AG10803 (cell line): ENCODE measurements at places on chromosomes 3 and 15.

- DNase-seq, result no peak
Measured at GRCh38 chr3:193240436-193240849, 579 bp upstream of the PLAAT1 start.

DNA sequence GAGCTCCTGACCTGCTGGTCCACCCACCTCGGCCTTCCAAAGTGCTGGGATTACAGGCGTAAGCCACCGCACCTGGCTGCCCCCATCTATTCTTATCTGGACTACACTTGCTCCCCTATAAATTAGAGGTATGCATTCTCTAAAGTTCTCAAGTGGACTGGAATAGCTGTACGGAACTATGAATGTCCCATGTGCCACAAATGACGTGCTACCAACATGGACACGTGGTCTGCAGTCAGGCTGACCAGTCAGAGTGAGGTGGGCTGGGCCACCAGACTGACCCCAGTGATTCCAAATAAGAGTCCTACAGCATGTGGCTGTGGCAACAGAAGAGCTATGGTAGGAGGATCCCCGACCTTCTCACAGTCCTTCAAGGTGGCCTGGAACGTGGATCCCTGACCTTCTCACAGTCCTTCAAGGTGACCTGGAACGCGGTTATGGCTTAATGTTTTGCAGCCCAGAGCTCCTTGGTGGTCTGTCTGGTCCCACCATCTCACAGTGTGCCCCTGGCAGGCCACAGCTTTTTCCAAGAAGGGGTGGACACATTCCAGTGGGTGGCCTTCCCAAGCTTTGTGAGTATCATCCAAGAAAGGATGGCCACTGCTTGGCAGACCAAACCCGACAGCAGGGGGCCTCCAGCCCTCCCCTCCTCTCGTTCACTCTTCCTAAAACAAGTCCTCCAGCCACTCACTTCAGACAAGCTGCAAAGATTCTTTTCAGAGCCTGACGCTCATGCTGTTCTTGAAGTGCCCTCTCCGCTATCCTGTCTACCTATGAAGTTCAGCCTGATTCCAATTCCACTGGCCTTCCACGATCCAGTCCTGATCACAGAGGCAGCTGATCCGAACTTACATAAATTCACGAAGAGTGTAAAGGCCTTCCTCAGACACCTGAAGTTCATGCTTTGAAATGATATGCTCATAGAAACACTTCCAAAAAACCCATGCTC is 4.4 kb downstream of the ADAMTS17 start:
- DNase-seq, result no peak

GRCh38 chr3:57733790-57734189 is 22.3 kb upstream of the SLMAP start:
- no peak for DNase-seq

GRCh38 chr3:81419228-81419627 is 342.2 kb downstream of the GBE1 start:
- peak; percentile 35 for DNase-seq

DNA sequence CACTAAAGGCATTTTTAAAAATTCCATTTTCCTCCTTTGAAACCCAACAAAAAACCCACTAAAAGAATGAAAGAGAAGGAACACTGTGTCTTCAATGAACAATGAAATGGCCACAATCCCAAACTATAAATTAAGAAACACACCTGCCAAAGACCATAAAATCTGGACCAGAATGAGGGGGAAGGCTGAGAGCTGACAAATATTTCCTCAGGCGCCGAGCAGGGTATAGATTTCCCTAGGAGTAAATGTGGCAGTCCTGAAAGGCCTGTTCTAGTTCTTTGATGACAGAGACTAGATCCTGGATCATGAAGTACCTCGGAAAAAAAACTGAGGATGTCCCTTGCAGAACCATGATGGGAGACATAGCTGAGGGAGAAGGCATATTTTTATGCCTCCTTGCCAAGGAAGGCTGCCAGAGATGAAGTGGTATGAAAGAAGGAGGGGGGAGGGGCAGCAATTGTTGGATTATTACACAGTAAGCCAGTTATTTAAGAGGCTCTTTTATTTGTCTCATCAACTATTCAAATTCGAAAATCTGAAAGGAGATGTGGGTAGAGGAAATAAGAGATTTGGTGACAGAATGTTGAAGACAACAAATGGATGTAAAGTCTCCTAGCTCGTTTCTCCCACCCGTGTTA is 275.3 kb upstream of the GOLGA6L4 start:
- DNase-seq, result no peak

GRCh38 chr3:111215481-111215880 is 143.9 kb downstream of the NECTIN3 start:
- peak; percentile 18 for DNase-seq

- no peak for DNase-seq
Measured at GRCh38 chr15:29690765-29691475, 131.3 kb downstream of the TJP1 start.
